Liver (tissue), 10 donors: ENCODE measurements at places on chromosomes 1 and 21. TPM values are rescaled to one million over a fixed set of nuclear protein-coding genes. Genes with fewer than 3 reads are reported as not detected.
A peak's percentile ranks its signal among the peaks of the same experiment; 100 is the strongest.

Gene ZNF683
- total RNA-seq: not detected

GRCh38 chr21:44534688-44535087 lies 5.3 kb downstream of the KRTAP10-1 start:
- H3K36me3 ChIP-seq: no peaks in the 10 kb centered on the region
- H3K4me1 ChIP-seq: no peaks in the 10 kb centered on the region
- H3K27ac ChIP-seq: no peak overlapping the region
- no peak overlapping the region for H3K4me3 ChIP-seq
- no peak for DNase-seq
- H3K27me3 ChIP-seq: no peaks in the 10 kb centered on the region

- DNase-seq: no peak
- no peak overlapping the region for H3K4me3 ChIP-seq
- no peaks in the 10 kb centered on the region for H3K4me1 ChIP-seq
- H3K27me3 ChIP-seq: no peaks in the 10 kb centered on the region
Measured at GRCh38 chr1:156721131-156721530, 7.1 kb upstream of the METTL25B start.

- H3K36me3 ChIP-seq: no peaks in the 10 kb centered on the region
- H3K4me3 ChIP-seq: no peak overlapping the region
Measured at GRCh38 chr1:111720977-111721786, 18.0 kb downstream of the INKA2 start.

Gene RAB3B
- total RNA-seq: 0.17 TPM

DNA sequence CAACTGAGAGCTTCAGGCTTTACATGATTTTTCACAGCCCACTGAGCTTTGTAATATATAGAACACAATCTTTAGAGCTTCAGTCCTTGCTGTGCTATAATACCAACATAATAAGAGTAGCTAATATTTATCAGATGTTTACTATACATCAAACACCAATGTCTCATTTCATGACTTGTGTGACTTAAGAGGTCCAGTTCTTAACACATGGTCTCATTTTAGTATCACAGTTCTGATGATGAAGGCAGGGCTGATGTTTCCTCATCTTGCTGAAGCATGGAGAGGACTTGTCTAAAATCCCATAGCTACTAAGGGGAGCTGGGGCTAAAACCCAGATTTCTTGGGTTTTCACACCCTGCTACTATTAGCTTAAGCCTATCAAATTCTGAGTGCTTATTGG lies 5.5 kb downstream of the MTR start:
- peaks cover 15% of the 10 kb centered on the region for H3K4me1 ChIP-seq
- no peak overlapping the region for H3K4me3 ChIP-seq
- DNase-seq: no peak
- no peaks in the 10 kb centered on the region for H3K27me3 ChIP-seq
- H3K27ac ChIP-seq: no peak overlapping the region

- H3K4me1 ChIP-seq: no peaks in the 10 kb centered on the region
- no peak overlapping the region for H3K27ac ChIP-seq
- H3K27me3 ChIP-seq: no peaks in the 10 kb centered on the region
- no peaks in the 10 kb centered on the region for H3K36me3 ChIP-seq
- no peak for DNase-seq
Measured at GRCh38 chr1:31812158-31812829, 3.5 kb downstream of the SPOCD1 start.

DNA sequence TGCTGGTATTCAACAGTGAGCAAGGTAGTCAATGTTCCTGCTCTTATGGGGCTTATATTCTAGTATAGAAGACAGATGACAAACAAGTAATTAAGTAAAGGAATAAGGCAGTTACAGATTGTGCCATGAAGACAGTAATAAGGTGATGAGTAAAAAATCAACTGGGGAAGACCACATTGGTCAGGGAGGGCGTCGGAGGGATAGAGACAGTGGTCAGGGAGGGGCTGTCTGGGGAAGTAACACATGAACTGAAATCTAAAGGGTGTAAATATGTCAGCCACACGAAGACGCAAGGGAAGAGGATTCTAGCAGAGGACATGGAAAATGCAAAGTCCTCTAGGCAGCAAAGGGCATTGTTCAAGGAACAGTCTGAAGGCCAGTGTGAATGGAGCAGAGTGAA lies 10.1 kb downstream of the IL12RB2 start:
- H3K36me3 ChIP-seq: no peaks in the 10 kb centered on the region
- DNase-seq: no peak
- no peaks in the 10 kb centered on the region for H3K4me1 ChIP-seq
- H3K27me3 ChIP-seq: no peaks in the 10 kb centered on the region

- peaks cover 4% of the 10 kb centered on the region for H3K4me1 ChIP-seq
- no peak for DNase-seq
- H3K4me3 ChIP-seq: no peak overlapping the region
- H3K27me3 ChIP-seq: no peaks in the 10 kb centered on the region
- H3K27ac ChIP-seq: no peak overlapping the region
Measured at GRCh38 chr1:61095470-61095812, 13.1 kb downstream of the NFIA start.

Gene ADCY10
- 0.89 TPM for total RNA-seq

GRCh38 chr1:226549094-226549936 lies 751 bp downstream of the STUM start:
- no peaks in the 10 kb centered on the region for H3K27me3 ChIP-seq
- H3K4me1 ChIP-seq: peaks cover 30% of the 10 kb centered on the region
- peak overlapping the region; percentile 36 for H3K4me3 ChIP-seq
- no peak for DNase-seq
- no peak overlapping the region for H3K27ac ChIP-seq
